ENCODE measurements at places on chromosomes 13 and 19.

GRCh38 chr13:44313674-44314073 lies 60.0 kb upstream of the SERP2 start:
- DNase-seq: no peak

GRCh38 chr19:35569281-35569781 lies 5.9 kb upstream of the ATP4A start:
- peak; percentile 11 for DNase-seq

DNA sequence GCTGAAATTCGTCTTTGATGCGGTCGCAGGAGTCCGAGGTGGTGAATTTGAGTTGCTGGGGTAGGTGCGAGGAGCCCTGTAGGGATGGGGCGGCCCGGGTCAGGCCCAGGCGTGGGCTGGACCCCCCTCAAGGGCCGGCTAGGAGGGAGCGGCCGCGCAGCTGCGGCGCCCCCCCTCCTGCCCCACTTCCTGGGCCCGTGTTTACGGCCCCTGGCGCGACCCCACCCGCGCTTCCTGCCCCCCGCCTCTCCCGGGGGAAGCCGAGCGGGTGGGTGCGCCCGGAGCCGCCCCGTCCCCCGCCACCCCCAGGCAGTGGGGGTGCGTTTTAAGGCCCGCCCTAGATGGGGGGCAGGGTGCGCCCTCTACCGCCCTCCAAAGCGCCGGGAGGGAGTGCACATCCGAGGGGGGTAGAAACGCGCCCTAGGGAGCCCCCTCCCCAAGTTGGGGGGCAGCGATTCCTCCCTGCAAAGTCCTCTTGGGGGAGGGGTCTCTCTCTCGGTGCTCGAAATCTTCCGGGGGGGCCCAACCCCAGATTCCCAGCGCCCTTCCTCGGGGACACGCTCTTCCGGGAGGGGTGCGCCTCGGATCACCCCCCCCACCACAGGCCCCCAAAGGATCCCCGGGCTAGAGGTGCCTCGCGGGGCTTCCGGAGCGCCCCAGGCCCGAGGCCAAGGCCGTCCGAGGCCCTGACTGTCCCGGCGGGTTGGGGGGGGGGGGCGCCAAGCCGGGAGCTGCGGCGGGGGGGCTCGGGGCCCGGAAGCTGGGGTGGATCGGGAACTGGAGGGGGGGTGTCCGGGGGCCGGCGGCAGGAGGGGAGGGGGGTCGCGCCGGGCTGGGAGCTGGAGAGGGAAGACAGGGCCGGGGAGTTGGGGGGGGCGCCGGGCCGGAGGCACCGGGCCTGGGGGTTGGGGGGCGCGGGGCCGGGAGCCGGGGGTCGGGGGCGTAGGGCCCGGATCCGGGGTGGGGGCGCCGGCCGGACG lies 823 bp downstream of the TLE5 start:
- no peak for DNase-seq

- peak; percentile 5 for DNase-seq
These were observed 2.7 kb upstream of the GNA15 start for GRCh38 chr19:3132971-3133792.

DNA sequence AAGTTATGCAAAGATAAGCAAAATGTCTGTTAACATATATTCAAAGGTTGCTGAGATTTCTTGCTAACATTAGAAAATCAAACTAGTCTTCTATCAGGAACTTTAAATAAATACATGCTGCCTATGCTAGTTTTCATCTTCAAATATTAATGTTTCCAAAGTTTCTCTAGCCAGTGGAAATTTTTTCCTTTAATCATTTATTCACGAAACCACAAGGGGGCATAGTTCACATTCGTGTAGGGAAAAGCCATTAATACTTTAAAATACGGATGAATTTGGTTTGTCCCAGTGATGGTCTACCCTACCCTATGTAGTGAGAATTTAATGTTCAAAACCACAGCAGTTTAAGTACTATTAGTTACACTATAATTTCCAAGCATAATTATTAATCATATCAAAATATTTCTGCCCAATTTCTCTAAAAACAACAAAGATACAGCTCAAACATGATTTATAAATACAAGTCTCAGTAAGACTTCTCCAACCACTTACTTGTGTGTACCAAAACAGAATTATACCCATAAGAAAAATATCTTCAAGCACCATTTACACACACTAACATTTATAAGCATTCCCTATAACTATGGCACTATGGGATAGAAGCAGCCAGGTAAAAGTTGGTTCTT lies 16.2 kb downstream of the NUFIP1 start:
- DNase-seq: peak; percentile 6

DNA sequence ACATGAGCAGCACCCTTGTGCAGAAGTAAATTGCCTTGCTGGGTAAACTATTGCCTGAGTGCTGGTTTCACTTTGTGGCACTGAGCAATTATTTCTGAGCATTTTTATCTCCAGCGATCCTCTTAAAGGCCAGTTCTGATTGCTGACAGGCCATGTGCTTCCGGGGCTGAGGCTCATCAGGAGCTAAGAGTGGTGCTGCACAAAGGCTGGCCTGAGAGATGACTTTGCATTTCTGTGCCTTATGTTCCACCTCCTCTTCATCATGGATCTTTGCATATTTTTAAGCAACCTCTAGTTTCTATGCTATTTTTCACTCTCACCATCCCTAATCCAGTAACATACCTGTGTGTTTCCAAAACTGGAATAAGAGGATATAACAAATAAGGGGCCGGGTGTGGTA lies 17.6 kb upstream of the COG6 start:
- DNase-seq: no peak

DNA sequence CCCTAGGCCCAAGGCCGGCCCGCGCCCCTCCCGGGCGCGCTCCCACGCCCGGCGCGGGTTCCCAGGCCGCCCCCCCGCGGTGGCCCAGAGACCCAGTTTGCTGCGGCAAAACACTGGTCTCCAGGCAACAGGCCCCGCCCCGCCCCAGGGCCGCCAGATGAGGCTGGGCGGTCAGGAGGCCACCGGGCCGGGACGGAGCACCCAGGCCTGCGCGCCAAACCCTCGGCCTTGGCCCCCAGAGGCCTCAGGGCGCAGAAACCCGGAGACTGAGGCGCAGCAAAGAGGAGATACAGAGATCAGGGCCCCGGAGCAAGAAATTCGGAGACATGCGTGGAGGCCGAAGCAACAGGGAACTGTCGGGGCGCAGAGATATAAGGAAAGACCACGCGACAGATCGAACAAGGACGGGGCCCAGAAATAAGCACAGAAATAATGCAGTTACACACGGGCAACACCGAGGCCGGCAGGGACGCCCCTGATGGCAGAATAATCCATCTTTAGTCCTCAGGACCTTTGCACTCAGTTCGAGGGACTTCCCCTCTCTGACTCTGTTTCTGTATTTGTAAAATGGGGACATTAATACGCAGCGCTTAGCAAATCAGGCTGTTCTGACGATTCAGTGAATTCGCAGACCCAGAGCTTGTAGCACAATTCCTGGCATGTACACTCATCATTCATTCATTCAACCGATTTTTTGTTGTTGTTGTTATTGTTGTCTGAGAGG lies 20.8 kb upstream of the ERCC1 start:
- peak; percentile 13 for DNase-seq

- no peak for DNase-seq
These were observed 8.2 kb downstream of the ZNF439 start for GRCh38 chr19:11856596-11857250.

DNA sequence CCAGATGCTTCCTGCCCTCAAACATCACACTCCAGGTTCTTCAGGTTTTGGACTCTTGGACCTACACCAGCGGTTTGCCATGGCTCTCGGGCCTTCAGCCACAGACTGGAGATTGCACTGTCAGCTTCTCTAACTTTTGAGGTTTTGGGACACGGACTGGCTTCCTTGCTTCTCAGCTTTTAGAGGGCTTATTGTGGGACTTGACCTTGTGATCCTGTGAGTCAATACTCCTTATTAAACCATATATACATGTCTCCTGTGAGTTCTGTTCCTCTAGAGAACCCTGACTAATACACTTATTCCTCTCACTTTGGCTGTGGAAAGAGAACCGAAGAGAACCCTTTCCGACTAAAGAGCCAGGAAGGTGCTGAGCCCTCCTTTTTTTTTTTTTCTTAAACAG lies 53.6 kb downstream of the LMO7 start:
- DNase-seq: no peak

DNA sequence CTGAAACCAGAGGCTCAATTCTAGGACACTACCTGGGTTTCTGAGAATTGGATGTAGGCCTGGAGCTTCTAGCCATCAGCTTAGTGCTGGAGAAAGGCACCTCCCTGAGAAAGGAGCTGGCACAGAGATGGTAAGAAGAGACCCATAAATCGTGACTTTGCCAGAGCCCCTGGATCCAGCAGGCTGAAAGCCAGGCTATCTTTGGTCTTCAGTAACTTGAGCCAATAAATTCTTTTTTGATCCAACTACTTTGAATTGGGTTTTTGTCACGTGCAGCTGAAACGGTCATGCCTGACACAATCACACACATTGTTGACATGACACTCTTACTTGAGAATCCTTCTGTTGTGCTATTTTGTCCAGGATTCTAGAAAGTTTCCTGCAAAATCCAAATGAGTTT lies 103.4 kb downstream of the LHFPL6 start:
- DNase-seq: no peak

GRCh38 chr19:1856698-1857603 lies 6.4 kb downstream of the KLF16 start:
- peak; percentile 26 for DNase-seq

DNA sequence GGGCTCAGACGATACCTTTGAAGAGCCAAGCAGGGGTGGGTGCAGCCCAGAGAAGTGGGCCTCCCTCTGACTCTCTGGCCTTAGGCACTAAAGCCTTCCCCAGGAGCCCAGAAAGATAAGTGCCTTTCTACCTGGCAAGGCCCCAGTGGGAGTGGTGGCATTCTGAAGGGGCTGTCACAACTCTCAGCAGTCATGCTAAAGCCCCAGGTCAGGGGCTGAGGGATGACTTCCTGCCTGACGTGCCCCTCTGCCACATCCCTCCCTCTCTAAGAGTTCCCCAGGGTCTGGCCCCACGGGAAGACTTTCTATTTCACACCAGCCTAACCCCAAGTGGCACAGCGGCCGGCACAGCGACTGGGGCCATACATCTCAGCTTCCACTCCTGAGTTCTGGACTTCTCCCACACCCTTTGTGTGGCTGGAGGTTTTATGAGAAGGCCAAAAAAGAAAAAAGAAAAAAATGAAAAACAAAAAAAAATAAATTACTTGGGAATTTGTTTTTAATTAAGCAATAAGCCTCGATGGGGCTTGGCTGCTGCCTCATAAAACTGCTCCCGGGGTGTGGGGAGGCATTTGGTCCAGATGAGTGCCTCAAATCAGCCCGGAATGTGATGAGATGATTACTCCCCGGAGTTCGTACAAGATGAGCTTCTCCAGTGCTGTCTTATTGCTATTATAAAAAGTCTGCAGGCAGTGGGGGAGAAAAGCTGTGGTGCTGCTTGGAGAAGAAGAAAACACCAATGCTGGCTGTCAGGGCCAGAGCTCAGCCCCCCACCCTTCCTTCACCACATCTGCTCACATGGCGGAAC lies 28.5 kb upstream of the PLEKHF1 start:
- DNase-seq: no peak

GRCh38 chr19:40565910-40566495 lies 10.7 kb upstream of the SHKBP1 start:
- no peak for DNase-seq

DNA sequence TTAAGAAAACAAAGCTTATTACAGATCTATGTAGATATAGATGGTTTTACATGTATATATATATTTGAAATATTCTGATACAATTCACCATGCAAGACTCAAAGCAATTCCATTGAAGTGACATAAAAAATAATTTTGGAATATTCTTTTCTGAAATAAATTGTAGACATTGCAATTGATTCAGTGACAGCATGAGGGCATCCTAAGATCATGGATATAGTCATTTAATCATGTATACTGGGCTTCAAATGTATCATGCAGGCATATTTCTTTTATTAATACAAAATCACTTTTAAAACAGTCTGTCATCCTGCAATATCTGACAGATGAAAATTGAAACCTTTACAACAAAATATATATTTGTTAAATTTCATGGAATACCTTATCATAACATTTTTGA lies 286.7 kb upstream of the SLITRK6 start:
- DNase-seq: no peak

DNA sequence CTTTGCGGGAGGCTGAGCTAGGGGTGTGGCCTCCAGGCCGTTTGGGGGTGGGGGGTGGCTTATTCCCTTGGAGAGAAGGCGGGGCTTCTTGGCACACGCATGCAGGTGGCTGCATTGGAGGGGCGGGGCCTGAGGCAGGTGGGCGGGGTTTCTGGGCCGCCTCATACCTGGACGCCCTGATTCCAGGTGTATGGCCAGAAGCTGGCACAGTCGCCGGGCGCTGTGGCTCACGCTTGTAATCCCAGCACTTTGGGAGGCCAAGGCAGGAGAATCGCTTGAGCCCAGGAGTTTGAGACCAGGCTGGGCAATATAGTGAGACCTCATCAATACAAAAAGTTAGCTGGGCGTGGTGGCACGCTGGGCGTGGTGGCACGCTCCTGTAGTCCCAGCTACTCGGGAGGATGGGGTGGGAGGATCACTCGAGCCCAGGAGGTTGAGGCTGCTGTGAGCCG lies 7.8 kb downstream of the ABCA7 start:
- no peak for DNase-seq

- no peak for DNase-seq
These were observed 9.0 kb downstream of the STARD13 start for GRCh38 chr13:33276570-33276969.

- no peak for DNase-seq
These were observed 9.1 kb downstream of the COMP start for GRCh38 chr19:18781885-18782527.

DNA sequence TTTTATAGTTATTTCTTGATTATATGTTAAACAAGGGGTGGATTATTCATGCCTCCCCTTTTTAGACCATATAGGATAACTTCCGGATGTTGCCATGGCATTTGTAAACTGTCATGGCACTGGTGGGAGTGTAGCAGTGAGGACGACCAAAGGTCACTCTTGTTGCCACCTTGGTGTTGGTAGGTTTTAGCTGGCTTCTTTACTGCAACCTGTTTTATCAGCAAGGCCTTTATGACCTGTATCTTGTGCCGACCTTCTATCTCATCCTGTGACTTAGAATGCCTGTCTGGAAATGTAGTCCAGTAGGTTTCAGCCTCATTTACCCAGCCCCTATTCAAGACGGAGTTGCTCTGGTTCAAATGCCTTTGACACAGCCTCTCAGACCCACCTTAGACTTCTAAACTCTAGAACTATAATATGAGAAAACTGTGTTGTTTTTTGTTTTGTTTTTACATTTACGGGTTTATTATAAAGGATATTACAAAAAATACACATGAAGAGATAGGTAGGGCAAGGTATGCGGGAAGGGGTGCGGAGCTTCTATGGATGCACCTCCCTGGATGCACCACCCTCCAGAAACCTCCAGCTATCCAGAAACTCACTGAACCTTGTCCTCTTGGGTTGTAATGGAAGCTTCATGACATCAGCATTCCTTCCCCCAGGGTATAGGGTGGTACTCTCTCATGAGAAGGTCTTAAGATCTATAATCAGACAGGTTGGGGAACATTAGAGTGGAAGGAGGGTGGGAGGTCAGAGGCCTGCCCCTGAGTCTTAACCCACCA lies 15.8 kb upstream of the SPRYD7 start:
- no peak for DNase-seq

GRCh38 chr19:5011476-5012238 lies 42.7 kb downstream of the KDM4B start:
- no peak for DNase-seq

GRCh38 chr19:19345232-19345631 lies 24.6 kb downstream of the MAU2 start:
- no peak for DNase-seq
